CD4-positive, alpha-beta T cell treated with Interleukin-15 for 4 hours (primary cell): ENCODE measurements at places on chromosomes 4 and X.

- no peak for DNase-seq
Measured at GRCh38 chrX:109879991-109880390, 122.9 kb upstream of the TMEM164 start.

DNA sequence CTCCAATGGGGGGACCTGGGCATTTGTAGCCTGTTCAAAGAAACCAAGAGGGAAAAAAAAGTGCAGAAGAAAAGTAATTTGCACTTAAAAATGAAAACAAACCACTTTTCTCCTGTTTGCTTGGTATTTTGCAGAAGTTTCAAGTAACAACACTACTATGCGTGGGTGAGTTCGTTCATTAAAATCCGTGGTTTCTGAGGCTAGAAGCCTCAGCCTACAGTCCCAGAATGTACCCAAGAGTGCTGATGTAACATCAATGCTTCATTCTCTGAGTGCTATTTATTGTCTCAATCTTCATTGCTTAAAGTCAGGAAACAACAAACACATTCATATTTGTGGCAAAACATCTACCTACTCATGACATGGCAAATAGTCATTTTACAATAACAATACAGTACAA is 29.2 kb downstream of the LGI2 start:
- no peak for DNase-seq

- no peak for DNase-seq
Measured at GRCh38 chr4:173560896-173561295, 30.9 kb upstream of the HAND2 start.

DNA sequence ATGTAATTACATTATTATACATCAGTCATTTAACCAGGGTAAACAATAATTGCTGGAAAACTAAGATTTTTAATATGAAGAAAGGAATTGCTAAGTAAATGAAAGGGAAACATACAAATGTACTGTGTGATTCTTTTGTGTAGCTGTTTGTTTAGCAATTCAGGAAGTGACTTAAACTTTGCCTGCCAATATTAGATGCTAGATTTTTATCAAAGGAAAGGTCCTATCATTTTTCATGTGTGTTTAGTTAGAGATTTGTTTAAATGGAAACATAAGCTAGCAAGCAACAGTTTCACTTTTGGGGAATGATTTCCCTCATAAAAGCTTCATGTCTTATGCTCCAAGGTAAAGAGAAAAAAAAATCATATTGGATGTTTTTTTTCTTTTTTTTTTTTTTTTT is 95.1 kb upstream of the LIMCH1 start:
- no peak for DNase-seq

GRCh38 chr4:182916483-182917181 is 554 bp downstream of the DCTD start:
- DNase-seq: no peak

DNA sequence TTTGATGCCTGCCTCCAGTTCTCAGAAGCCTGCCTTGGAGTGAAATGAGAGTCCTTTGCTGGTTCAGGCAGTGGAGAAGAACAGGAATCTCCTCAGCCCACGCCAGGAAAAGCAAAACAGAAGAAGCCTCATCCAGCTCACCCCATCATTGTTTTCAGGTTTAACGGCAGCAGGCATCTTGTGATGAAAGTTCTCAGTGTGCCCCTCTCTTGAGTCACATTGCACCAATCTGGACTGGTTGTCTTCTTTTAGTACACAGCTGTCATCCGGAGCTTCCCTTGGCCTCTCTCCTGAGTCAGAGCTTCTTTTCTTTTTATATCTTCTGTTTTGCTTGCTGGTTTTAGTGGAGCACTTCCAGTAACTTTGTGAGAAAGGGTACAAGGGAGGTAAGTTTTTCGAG is 50.9 kb downstream of the TSPAN7 start:
- DNase-seq: no peak
